T-helper 1 cell (primary cell): ENCODE measurements at places on chromosomes 7 and 10.

DNA sequence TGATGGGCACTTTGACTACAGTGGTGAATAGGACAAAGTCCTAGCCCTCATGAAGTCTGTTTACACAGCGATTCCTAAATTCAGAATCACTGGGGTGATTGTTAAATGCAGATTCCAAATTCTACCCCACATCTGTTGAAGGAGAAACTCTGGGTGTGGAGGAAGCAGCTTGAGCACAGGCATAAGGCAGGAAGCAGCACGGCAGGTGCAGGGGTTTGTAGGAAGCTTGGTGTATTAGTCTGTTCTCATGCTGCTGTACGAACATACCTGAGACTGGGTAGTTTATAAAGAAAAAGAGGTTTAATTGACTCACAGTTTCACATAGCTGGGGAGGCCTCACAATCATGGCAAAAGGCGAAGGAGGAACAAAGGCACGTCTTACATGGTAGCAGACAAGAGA is 5.1 kb downstream of the AKR1E2 start:
- DNase-seq = no peak

- DNase-seq = no peak
These were observed 61.6 kb downstream of the SORBS1 start for GRCh38 chr10:95499482-95499989.

DNA sequence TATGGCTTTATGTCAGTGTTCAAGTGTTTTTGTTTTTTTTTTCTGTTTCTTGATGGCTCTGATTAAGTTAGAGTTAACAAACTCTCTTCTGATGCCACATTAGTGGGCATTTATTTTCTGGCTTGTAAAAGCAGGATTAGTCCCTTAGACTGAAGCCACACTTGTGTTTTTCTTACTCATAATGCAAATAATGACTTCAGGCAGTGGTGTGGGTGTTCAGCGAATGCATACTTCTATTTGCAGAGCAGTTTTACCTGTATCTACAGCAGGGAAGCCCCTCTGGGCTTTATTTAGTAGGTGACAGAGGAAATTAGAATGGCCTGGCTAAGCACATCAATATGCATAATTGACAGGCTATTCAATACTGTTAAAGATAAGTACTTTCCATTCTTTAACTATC is 79.9 kb downstream of the CNNM2 start:
- DNase-seq = no peak

DNA sequence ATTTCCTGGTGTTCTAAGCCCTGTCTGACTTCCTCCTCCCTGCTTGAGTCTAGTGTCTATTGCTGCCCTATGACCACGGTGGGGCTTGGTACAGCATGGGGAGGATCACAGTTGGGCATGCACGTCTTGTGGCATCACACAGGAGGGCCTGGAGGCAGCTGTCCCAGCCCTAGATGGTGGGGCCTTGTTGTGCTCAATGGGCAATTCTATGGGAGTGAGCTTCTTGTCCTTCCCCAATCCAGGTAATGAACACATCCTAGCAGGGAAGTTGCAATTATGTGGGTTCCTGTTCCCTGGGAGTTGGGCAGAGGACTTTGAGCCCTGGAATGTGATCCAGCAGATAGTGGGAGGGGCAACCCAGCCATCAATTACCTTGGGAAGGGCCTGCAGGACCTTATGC is 10.8 kb upstream of the FAM3C start:
- DNase-seq = no peak

DNA sequence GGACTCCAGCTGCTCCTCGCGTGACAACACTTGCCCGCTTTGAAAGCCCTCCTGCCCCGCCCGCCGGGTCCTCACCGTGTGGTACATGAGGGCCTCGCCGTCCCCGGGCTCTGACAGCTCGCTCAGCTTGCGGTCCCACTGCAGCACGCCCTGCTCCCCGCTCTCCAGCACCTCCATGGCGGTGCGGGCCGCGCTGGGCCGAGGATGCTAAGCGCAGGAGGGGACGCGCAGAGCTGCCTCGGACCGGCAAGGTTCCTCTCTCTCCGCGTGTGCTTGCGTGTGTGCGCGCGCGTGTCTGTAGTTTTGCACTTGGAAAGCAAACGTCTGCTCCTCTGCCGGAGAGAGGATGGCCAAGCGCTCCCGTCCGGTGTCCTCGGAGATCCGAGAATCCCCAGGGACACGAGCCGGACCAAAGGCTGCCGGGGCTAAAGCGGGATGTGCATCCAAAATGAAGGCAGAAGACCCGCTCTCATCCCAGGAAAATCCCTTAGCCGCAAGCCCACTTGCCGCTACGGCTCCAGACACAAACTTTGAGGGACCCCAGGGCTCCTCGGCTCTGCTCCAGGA is at the start of gene CREB3L2:
Gene CREB3L2, minus strand, starts transcription at position 558 of the 567 bp plus-strand sequence. Its CDS starts 381 bp downstream, at position 177.
- DNase-seq = peak; percentile 73

DNA sequence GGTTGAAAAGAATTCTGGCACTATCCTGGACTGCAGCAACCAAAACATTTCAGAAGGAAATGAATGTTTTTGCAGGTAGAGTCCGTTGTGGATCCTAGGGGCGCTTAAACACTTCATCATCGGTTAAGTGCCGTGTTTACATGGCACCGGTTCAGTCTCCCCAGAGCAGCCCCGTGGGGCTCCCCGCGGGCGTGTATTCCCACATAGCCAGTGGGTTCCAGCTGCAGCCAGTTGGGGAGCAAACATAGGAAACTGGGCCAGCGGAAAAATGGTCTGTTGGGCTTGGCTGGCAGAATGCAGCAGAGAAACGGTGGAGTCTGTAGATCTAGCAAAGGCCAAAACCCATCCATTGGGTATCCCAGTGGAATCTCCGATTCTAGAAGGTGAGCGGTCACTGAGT is 113.0 kb upstream of the SH2B2 start:
- DNase-seq = no peak

DNA sequence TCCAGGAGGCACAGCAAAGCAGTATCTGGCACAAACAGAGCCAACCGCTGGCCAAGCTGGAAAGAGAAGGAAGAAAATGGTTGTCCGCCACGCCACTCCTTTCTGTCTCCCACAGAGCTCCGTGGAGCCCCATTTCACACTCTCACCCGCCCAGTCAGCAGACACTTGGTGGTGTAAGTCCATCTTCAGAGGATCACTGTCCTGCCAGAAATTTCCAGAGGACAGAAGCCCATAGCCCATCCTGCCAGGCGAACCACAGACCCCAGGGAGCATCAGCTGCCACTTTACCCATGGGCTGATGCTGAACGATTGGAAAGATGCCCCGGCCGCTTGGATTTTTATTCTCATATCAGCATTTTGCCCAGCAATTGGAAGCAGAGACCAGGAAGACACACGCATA is 144.7 kb upstream of the LYZL2 start:
- DNase-seq = no peak

GRCh38 chr10:113445736-113446135 is 107.1 kb upstream of the HABP2 start:
- no peak for DNase-seq

- DNase-seq = peak; percentile 95
These were observed 6.5 kb downstream of the ARPC1B start for GRCh38 chr7:99380823-99381663.

- no peak for DNase-seq
These were observed 539.8 kb upstream of the CELF2 start for GRCh38 chr10:10477844-10478243.

- no peak for DNase-seq
These were observed 34.8 kb downstream of the ITGB8 start for GRCh38 chr7:20365486-20365885.

GRCh38 chr10:2509081-2509531 is 558.2 kb upstream of the PFKP start:
- no peak for DNase-seq

GRCh38 chr7:129095258-129095657 is 40.3 kb upstream of the TNPO3 start:
- no peak for DNase-seq

DNA sequence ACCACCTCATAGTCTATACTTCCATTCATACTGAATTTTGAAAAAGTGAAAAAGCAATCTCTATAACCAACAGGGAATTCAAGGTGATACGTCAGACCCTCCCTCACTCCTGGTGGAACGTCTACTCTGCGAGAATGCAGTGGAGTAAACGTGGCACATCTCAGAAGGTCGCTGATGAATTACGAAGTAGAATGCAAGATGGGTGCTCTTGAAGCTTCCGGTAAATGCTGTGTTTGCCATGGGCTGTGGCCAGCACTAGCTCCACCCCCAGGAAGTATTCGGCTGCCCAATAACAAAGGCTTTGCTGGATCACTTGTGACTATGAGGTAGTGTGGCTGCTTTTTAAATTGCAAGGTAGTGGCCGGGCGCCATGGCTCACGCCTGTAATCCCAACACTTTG is 226.0 kb downstream of the PRPF18 start:
- no peak for DNase-seq

GRCh38 chr7:11427686-11428273 is 404.2 kb downstream of the THSD7A start:
- DNase-seq = peak; percentile 13

DNA sequence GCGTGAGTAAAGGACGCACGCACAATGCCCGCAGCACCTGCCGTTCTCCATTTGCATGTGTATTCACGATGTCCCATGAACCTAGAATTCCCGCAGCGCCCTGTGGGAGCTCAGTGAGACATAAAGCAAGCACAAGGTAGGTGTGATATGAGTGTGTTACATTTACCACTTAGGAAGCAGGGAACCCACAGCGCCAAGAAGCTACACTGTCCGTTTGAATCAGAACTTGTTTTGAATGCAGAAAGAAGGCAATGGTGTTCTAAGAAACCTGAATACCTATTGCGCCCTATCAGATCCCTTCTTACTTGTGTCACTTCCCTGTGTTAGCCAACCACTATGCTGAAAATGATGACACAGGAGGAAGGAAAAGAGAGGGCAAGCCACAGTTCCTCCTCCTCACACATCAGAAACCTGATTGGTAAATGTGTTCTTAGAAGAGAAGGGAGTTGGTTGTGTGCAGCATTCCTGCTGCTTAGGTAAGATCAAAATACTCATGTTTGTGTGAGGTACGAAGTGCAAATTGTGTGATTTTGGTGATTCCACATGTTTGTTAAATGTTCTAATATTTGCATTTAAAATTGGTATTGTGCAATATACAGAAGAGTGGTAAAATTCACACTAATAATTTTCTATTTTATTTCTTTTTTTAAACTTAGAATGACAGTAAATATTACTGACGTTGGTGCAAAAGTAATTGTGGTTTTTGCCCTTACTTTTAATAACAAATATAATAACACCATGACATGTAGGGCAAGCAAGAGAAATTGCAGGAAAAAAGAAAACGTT is 185.4 kb downstream of the SEC23IP start:
- no peak for DNase-seq

GRCh38 chr10:58992830-58993460 is 183.5 kb upstream of the PHYHIPL start:
- DNase-seq = no peak

- no peak for DNase-seq
These were observed 14.6 kb downstream of the VOPP1 start for GRCh38 chr7:55557666-55558188.

- no peak for DNase-seq
These were observed 220.3 kb downstream of the PHTF2 start for GRCh38 chr7:78018641-78019446.

- no peak for DNase-seq
These were observed 25.2 kb upstream of the SRPK2 start for GRCh38 chr7:105413887-105414437.

DNA sequence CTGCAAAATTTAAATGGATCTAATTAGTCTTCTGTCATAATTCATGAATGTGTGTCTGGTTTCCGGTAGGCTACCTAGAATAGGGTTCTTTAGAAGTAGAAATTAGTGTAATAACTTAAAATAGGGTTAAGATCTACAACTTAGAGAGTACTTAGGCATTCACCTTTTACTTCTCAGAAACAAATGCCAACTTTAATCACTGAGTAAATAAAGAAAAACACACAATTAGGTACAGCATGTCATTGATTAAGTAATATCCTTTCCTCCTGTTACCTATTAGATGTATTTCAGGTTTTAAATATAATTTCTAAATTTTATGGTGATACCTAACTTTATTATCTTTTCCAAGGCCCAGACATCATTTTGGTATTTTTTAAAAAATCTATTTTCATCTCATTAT is 9.3 kb downstream of the ANKRD7 start:
- no peak for DNase-seq

DNA sequence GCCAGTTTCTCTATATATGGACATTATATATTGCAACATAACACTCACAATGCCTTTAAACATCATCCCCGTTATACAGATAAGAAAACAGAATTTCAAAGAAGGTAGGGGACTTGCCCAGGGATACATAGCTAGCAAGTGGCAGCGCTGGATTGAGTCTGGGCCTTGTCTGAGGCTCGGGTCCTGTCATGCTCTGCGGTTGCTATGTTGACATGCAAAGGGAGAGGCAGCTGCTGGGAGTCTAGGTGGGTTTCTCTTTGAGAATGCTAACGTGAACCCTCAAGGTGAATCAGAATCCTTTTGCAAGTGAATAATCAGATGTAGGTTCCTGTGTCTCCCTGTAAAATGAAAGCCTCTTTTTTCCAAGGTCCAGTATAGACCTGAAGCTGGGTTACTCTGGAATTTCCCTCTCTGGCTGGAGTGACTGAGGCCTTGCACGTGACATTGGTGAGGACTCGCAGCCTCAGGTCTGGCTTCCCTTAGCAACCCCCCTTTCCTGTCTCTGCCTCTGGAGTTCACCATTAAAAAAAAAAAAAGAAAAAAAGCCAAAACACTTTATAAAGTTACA is 38.9 kb downstream of the TCF7L2 start:
- DNase-seq = no peak

GRCh38 chr7:42400211-42400772 is 163.3 kb upstream of the GLI3 start:
- DNase-seq = no peak

DNA sequence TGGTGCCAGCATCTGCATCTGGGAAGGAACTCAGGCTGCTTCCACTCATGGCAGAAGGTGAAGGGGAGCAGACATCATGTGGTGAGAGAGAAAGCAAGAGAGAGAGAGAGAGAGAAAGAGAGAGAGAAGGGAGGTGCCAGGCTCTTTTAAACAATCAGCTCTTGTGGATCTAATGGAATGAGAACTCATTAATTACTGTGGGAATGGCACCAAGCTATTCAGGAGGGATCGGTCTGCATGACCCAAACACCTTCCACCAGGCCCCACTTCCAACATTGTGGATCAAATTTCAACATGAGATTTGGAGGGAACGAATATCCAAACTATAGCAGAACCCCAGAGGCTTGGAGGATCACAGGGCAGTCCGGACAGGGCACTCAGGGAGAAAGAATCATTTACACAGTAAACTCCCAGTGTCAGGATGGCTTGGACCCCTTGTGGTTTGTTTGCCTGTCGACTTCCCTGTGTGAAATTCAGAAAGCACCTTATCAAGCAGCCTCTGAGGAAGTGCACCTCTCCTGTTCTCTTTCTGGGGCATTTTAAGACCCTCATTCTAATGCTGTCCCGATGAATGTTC is 308.5 kb downstream of the REEP3 start:
- no peak for DNase-seq

GRCh38 chr10:107576746-107577145 is 412.2 kb upstream of the SORCS1 start:
- no peak for DNase-seq

- no peak for DNase-seq
These were observed 241.5 kb downstream of the WDR37 start for GRCh38 chr10:1297566-1298301.

- DNase-seq = no peak
These were observed 49.8 kb downstream of the ZNF239 start for GRCh38 chr10:43524434-43525247.
